NCI-H460 (cell line): ENCODE measurements at places on chromosomes 6 and 20.

GRCh38 chr20:59143326-59143725 lies 20.3 kb upstream of the ZNF831 start:
- no peak for DNase-seq

DNA sequence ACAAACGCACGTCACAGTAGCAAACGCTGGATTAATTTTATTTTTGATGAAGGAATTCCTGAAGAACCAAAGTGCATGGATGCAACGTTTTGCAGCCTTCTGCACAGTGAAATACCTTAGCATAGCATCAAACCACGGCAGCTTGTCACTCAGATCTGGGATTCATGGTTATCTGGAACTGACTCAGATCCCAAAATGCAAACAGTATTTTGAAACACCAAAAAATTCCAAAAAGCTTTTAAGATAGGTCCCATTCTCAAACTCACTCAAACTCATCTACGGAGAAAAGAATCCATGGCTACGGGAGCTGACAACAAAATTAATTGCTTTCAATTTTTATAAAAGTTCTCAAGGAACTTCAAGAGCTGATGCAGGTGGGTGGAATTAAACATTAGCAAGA lies 116.2 kb upstream of the SALL4 start:
- no peak for DNase-seq

DNA sequence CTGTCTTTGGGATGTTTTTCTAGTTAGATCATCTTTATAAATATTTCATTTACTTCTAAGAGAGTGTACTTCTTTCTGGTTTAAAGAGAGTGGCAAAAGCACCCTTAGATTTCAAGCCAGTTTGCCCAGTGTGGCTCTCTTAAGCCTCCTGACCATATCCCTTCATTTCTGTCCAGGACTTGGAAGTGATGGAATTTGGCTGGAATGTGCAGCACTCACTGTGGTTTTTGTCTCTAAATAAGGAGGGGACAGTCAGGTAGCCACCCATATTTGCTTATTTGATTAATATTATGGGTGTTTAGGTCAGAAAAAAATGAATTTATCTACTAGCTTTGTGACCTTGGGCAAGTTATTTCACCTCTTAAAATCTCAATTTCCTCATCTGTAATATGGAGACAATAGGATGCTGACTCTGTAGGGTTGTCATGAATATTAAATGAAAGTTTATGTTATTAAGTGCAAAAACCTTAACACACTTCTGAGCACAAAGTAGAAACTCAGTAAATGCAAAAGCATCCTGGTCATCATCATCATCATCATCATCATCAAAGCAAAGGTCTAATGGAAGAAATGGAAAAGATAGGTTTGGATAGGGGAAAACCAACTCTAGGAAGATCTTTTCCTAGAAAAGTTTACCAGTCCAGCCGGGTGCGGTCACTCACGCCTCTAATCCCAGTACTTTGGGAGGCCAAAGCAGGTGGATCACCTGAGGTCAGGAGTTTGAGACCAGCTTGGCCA lies 3.1 kb downstream of the CRYBG1 start:
- no peak for DNase-seq

GRCh38 chr20:53736122-53736756 lies 142.6 kb upstream of the ZNF217 start:
- DNase-seq = no peak

DNA sequence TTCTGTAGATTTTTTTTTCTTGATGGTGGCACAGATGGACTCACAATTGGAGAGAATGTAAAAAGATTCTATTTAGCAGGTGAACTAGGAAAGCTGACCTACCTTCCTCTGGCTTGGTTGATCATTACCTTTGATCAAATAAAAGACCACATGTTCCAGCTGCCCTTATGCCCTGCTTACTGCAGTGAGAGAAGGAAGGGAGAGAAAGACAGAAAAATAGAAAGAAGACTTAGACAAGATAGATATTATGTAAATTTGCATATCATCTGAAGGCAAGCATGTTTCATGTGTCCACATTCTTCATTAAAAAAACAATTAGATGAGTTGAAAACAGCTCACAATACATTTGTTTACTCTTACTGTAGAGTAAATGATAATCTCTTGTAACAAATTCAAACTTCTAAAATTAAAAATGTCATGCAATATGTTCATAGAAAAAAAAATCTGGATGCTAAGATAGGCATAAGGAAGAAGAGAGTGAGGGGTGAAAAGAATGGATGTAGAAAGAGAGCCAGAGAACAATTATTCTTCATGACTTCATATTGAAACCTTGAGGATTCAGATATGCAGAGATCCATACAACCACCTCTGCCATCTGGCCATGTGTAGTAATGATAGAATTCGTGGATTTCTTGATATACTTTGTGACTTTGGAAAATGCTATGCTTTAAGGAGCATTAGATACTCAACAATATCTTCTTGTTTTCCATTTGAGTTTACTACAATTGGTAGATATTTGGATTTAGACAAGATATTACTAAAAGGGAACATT lies 71.7 kb downstream of the RFX6 start:
- DNase-seq = no peak

GRCh38 chr6:8627085-8627861 lies 191.9 kb upstream of the SLC35B3 start:
- no peak for DNase-seq

- no peak for DNase-seq
These were observed 49.9 kb upstream of the TAGAP start for GRCh38 chr6:159094444-159095252.

GRCh38 chr6:83314693-83315092 lies 116.2 kb downstream of the ME1 start:
- no peak for DNase-seq
